Stimulated activated CD8-positive, alpha-beta memory T cell treated with anti-CD3 and anti-CD28 coated beads, Interleukin-7, amount 100 ng/mL, for 1 hour (primary cell): ENCODE measurements at places on chromosomes 16 and 17.

DNA sequence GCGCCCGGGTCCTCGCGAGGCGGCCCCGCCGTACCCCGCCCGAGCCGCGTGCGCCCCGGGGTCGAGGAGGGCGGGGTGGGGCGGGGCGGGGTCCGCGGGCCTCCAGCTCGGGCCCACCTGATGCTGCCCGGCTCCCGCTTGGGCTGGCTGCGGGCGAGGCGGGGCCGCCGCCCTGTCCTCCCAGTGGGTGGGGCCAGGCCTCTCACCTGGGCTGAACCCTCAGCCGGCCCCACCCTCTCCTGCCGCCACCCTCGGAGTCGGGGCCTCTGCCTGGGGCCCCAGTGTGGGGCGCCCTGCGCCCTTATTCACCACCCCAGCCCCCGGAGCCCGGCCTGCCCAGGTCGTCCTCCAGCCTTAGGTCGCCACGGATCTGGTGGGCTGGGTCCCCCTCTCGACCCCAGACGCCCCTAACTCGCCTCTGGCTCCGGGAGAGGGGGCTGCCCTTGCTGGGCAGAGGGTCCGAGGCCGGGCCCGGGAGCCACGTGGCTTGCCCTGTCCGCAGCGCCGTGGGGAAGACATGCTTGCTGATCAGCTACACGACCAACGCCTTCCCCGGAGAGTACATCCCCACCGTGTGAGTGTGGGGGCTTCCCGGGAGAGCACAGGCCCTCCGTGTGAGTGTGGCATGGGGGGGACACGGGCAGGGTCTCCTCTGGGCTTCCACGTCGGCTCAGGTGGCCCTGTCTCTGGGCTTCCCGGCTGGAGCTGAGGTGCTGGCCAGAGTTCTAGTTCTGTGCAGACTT, 578 bp downstream of the RAC3 start:
- no peak for DNase-seq

DNA sequence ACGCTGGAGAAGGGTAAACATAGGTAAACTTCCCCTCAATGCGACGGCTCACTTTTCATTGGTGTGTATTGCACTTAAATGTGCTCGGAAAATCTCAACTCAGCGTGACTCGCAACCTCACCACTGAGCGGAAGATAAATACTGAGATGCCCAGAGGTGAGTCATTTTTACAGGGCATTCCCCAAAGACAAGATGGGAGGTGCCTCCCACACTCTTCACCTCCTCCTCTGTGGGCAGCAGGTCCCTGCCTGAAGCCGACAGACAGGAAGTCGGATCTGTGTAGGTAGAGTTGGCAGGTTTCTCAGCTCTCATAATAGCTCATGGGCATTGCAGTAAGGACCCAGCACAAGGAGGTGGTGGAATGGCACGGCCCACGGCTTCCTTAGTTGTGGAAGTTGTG, 274.6 kb upstream of the HSBP1 start:
- no peak for DNase-seq

DNA sequence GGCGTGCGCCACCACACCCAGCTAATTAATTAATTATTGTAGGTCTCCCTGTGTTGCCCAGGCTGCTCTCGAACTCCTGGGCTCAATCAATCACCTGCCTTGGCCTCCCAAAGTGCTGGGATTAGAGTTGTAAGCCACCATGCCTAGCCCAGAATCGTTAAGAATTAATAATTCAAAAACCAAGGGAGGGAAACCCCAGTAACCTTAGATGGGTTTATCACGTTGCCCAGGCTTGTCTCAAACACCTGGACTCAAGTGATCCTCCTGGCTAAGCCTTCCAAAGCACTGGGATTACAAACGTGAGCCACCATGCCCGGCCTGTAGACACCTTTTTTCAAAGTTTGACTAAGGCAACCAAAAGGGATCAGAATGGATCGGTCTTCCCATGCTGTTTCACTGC, 21.6 kb downstream of the CD300LF start:
- no peak for DNase-seq

DNA sequence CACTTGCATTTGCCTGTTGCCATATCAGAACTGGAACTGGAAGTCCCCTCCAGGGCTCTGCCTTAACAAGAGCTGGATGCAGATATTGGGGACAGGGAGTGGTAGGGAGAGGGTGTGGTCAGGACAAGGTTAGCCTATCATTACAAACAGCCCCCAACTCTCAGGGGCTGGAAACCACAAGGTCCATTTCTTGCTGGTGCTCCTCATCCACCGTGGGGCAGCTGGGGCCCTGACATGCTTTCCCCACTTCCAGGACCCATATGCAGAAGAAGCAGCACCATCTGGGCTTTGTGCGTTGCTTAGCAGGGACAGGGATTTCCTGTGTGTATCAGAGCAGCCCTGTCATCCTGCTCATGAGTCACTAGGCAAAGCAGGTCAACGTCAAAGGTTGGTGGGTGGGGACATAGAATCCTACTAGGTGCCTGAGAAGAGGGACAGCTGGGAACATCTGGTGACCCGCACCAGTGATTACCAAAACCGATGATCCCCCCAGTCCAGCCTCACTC, 26.9 kb downstream of the RGS9 start:
- no peak for DNase-seq

GRCh38 chr17:4479340-4479981, 19.2 kb upstream of the SPNS2 start:
- DNase-seq: no peak

DNA sequence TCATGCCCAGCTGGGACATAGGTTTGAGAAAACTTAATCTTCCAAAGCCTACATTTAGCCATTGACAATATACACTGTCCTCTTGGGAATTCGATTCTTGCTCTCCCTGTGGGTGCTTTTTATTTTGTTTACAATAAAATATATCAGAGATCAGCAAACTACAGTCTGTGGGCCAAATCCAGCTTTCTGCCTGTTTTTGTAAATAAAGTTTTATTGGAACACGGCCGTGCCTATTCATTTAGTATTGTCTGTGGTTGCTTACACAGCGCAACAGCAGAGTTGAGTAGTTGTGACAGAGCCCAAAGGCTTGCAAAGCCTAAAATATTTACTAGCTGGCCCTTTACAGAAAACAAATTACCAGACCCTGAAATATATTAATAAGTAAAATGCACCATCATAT, 39.7 kb upstream of the DNAJA2 start:
- DNase-seq: no peak
